GM23248 (cell line): ENCODE measurements at places on chromosomes 7 and 10. TPM values are rescaled to one million over a fixed set of nuclear protein-coding genes. Genes with fewer than 3 reads are reported as not detected.

DNA sequence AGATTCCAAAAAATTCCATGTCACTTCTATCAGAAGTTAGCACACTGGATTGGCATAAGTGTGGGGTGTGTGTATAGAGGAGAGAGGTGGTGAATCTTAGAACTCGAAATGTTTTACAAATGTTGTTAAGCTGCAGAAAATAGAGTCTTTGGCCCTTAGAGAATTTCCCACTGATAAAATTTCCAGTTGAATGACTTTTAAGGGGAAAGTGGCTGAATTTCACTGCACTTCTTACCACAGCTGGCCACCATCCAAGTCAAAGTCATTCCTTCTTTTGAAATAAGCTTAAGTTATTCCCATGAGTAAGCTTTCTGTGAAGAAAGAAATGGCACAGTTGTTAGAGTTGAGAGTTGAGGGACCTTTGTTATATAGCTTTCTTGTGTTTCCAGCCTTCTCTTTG lies 13.9 kb downstream of the VCL start:
- DNase-seq: peak; percentile 95

DNA sequence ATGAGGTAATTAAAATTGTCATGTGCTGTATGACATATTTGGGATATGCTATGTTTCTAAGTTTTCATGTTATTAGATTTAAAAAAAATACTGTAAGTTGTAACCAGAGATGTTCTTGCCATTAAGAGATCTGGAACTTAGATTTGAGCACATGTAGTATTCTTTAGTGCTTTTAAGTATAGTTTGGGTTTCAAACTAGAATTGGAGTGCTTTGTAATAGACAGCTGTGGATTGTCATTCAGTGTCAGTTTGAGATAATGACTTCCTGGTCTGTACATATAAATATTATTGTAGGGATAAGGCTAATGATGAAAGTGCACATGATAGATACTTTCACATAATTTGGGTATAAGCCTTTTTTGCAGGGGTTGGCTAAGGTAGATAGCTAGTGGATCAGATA lies 936.2 kb downstream of the CNTNAP2 start:
- DNase-seq: no peak

GRCh38 chr7:11193888-11194287 lies 220.2 kb downstream of the PHF14 start:
- peak; percentile 18 for DNase-seq

- DNase-seq: no peak
These were observed 56.3 kb upstream of the TMEM72 start for GRCh38 chr10:44854693-44855350.

GRCh38 chr7:44240983-44241510 lies 40.3 kb downstream of the YKT6 start:
- DNase-seq: peak; percentile 94

DNA sequence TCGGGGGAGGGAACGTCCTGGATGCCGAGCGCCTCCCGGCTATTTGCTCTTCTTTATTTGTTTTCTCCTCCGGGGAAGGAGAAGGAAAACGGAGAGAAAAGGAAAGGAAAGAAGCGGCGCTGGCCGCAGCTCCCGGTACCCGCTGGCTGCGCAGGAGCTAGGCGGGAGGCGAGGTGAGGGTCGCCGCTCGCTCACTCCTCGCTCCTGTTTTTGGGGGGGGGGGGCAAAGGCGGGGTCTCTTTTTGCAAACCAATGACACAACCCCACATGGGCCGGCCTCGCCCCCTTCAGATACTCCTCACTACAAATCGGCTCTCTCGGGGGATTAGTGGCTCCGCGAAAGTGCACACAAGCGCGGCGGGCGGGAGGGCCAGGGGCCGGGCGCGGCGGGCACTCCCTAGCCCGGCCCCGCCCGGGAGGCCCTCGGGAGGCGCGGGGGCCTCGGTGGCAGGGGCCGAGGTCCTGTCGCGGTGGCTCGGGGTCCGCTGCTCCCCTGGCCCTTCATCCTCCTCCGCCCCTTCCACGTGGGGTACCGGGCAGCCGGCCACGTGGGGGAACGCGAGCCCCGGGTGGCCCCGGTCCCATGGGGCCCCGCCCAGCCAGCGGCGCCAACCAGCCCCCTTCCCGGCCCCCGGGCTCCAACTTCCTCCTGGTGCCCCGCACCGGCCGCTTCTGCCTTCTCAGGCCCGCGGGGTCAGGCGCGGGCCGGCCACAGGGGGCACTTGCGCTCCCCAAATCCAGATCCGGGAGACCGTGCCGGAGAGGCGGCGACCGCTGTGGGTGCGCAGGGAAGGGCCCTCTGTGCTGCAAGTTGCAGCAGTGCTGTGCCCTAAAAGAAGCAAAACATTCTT lies 718 bp upstream of the CTBP2 start:
- DNase-seq: peak; percentile 88

- no peak for DNase-seq
These were observed 13.1 kb downstream of the GPER1 start for GRCh38 chr7:1100834-1101562.

GRCh38 chr7:146670532-146670931 lies 553.9 kb downstream of the CNTNAP2 start:
- DNase-seq: no peak

DNA sequence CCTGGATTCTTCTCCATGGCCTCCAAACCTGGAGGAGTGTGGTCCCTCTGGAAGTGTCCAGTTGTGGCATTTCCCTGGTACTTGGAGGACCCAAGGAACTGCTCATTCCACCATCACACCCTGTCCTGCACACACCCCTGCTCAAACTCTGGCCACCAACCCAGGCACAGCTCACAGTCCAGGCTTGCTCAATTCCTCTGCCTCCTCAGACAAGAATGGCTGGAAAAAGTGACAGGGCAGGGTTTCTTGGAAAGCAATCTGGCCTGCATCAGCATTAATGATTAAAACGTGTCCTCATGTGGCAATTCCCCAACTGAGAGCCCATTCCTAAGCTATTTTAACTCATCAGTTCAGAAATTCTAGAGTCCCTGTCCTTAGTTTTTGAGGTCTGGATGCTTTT lies 17.2 kb upstream of the TPST1 start:
- DNase-seq: peak; percentile 96

GRCh38 chr10:98295907-98296306 lies 27.9 kb upstream of the LOXL4 start:
- peak; percentile 80 for DNase-seq

DNA sequence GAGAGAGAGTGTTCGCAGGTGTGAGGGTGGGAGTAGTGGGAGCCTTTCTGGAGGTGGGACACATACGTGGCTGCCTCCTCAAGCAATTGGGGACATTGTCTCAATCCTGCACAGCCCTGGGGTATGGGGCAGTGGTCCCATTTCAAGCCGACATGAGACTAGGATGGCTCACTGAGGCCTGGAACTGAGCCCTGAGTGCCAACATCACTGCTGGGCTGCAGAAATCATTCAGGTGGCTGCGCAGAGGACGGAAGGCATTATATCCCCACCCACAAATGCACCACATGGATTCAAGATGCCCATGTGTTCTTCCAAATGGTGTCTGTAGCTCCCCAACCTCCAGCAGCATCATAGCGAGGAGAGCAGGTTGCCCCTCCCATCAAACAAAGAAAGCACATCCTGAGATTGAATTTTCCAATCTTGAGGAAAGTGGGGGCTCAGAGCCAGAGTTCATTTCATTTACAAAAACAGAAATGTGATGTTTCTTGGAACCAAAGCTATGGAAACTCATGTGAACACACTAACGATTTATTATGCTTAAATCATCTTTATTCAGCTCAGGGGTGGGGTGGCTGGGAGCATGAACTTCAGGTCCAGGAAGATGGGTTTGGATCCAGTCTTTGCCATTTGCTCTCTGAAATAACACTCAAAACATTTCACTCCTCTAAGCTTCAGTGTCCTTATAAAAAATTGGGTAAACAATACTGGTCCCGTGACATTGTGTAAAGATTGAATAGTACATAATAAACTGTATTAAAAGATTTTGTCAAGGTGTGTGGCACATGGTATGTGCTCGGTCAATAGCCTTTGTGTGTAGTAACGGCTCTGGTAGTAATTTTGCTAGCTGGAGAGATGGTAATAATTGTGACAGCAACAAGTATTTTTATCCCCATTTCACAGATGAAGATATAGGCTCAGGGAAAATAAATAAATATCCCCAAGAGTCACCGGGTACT lies 4.6 kb downstream of the SFTPA2 start:
- no peak for DNase-seq

DNA sequence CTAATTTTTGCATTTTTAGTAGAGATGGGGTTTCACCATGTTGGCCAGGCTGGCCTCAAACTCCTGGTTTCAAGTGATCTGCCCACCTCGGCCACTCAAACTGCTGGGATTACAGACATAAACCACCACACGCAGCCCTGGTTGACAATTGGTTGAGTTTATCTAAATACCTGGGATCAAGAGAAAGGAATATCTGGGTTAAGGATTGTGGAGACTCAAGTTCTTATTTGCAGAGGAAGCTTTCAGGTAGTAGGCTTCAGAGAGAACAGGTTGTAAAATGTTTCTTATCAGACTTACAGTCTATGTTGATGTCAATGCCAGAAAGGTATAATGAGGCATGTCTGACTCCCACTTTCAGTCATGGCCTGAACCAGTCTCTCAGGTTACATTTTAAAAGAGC lies 5.9 kb upstream of the TMEM254 start:
- no peak for DNase-seq

GRCh38 chr7:46011059-46011458 lies 90.0 kb upstream of the IGFBP3 start:
- no peak for DNase-seq

DNA sequence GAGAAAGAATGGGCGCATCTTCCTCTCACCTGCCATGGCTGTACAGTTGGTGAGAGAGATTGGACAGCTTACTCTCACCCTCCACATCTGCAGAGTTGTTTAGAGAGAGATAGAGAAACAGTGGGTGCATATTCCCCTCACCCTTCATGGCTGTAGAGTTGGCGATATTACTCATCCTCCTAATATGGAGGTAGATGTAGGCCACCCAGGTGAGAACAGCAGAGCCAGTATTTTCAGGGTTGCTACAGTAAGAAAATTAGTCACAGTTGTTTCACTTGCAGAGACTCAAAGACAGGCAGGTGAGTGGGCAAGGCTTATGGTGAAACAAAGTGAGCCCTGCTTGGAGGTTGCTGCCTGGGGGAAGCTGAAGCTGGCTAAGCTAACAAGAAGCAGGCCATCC lies 65.0 kb upstream of the PFKP start:
- DNase-seq: no peak

- peak; percentile 74 for DNase-seq
These were observed 12.0 kb downstream of the IFIT5 start for GRCh38 chr10:89426230-89426868.

DNA sequence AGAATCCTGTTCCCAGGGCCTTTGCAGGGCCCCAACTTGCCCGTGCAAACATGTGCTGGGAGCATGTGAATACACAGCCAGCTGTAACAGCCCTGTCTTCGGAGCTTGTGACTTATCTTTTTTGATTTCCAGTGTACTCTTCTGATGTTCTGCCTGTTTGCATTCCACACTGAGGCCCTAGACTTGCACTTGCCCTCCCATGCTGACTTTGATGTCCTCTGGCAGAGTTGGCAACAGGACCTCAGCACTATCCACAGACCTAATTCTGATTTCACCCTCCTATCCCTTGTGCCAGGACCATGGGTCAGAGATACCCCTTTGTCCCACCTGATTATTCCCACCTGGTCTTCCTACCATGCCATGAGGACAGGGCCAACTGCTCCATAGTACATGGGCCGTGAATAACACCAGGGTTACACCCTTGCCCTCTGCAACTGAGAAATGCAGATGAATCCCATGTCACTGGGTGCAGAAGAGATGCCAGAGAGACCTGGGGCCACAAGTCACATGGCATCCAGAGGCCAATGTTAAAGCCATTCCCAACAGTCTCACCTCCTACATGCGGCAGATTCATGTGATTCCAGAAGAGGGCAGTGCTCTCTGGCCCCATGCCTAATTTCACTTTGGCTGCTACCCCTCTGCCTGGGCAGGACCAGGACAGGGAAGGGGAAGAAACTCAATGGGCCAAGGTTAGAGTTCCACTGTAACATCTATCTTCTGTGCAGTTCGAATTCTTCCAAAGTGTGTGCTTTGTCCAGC lies 43.0 kb downstream of the SCRN1 start:
- peak; percentile 42 for DNase-seq

DNA sequence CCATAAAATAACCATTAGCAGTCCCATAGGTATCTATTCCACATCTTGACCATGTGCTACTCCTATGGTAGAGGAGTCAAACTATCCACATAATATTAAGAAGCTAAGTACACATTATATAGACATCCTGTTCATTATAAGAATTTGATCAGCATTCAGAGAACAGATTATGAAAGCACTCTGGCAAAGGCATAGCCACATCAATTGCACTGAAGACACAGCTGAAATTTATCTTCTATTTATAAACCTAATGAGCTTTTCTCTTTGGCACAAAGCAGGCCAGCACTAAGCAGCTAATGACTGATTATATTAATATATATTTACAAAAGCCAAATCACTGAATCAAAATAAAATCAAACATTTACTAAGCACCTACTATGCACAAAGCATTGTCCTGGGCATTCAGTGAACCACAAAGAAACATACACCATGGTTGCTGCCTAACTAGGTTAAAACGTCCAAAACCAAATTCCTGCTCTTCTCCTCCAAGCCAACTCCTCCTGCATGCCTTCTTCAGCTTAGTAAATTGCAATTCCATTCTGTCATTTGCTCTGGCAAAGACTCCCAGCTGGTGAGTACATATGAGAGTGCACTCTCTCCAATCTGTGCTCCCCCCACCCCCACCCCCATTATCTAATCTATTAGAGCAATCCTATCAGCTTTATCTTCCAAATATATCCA lies 122.6 kb upstream of the ASAH2 start:
- DNase-seq: peak; percentile 73

DNA sequence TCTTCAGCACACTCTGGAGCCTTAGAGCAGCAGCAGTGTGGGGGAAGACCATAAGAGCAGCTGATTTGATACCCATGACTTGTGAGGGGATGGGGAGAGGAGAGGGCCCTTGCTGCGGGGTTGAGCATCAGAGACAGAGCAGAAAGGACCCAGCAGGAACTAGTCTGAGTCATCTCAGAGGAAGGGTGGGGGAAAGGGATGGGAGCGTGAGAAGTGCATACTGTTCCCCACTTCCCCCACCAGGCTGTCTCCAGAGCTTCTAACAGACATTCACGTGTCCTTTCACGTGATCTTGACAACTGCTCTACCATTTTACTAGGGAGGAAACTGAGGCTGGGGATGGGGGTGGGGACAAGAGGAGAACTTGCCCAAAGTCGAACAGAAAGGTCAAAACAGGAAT lies 38.7 kb downstream of the FAM241B start:
- DNase-seq: no peak

GRCh38 chr10:74174521-74174920 lies 23.5 kb downstream of the ADK start:
- DNase-seq: peak; percentile 66

Gene NSUN6
- 5.4 and 5.7 TPM in 2 replicates for polyA plus RNA-seq

Gene MPP7
- polyA plus RNA-seq: 0.09 and 0.35 TPM in 2 replicates

Gene ANXA8
- 4.0 and 4.5 TPM in 2 replicates for polyA plus RNA-seq

Gene PILRA
- 1.7 TPM in 2 replicates for polyA plus RNA-seq

Gene UPK3BL2
- 0.39 and 0.83 TPM in 2 replicates for polyA plus RNA-seq

Gene BAZ1B
- 23.5 and 24.0 TPM in 2 replicates for polyA plus RNA-seq

Gene CAMK2B
- 0.78 and 0.79 TPM in 2 replicates for polyA plus RNA-seq

Gene PLPP4
- polyA plus RNA-seq: 32.1 and 34.4 TPM in 2 replicates

Gene DRGX
- 0.09 and 0.20 TPM in 2 replicates for polyA plus RNA-seq

Gene CALHM3
- polyA plus RNA-seq: not detected in 2 replicates
